ENCODE measurements at places on chromosomes 7 and 10.

- no peak for DNase-seq
Observed at GRCh38 chr7:140526787-140527664, 47.7 kb upstream of the MKRN1 start.

DNA sequence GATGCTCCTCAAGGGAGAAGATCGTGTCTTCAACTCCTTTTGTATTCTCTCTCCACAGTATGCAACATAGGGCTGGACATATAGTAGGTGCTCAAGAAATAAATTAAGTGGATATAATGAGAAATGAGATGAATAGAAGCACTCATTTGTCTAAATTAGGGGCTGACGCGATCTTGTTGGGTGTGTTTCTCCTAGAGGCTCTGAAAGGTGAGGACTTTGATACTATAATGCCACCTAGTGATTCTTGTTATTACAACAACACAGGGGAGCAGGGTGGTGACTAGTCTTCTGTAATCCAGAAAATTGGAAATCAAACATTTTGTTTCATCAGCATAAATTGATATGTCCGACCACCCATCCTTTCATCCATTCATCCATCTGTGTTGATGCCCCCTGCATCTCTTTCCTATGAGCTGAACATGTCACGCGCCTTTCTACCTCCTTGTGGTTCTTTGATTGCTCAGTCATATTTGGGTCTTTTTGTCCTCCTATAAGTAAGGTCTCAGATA lies 3.5 kb upstream of the CFAP58 start:
- peak; percentile 35 for DNase-seq

GRCh38 chr10:22704471-22704911 lies 9.9 kb downstream of the PIP4K2A start:
- DNase-seq, result no peak

DNA sequence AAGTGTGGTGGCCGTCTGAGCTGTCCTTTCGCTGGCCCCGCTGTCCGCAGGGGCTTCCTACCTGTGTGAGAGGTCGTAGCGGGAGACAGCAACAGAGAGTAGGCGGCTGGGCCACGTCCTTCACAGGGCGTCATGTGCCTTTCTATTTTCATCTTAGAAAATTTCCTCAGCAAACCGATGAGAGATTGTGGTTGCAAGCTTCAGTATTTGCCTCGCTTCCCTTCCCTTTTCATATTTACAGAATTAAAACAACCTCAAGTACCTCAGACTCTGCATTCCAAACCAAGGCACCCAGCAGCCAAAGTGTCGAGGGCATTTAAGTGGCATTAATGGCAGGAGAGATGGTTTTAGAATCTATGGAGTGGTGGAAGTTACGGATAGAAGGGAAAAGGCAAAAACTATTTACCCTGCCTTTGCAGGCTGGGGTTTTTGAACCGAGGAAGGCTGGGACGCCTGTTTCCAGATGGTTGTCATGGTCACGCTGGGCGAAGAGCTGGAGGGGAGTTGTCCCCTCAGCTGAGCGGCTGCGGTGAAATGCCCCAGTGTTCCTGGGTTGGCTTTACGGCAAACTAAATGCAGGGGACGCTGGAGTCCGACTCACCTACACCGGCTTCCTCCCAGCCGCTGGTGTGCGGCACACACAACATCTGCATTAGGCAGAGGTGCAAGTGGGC lies 41.9 kb downstream of the WIPI2 start:
- no peak for DNase-seq

GRCh38 chr7:99822731-99823718 lies 4.8 kb upstream of the CYP3A43 start:
- DNase-seq, result no peak

- DNase-seq, result no peak
Observed at GRCh38 chr10:88557256-88557655, 25.9 kb downstream of the RNLS start.

DNA sequence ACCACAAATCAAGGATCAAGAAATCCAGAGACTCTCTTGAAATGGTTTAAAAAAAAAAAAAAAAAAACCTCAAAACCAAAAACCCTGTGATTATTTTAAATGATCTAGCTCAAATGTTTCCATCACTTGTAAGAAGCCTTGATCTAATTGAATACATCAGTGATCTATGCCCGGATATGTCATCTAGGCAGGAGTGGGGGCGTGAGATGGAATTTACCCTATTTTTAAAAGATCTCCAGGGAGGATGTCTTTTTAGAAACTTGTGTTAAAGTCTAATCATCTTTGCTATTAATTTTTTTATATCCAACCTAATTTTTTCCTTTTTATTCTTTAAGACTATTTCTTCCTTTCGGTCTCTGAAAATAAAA lies 101.4 kb upstream of the PDLIM1 start:
- DNase-seq, result no peak

GRCh38 chr7:18903695-18904094 lies 213.7 kb downstream of the TWIST1 start:
- no peak for DNase-seq

DNA sequence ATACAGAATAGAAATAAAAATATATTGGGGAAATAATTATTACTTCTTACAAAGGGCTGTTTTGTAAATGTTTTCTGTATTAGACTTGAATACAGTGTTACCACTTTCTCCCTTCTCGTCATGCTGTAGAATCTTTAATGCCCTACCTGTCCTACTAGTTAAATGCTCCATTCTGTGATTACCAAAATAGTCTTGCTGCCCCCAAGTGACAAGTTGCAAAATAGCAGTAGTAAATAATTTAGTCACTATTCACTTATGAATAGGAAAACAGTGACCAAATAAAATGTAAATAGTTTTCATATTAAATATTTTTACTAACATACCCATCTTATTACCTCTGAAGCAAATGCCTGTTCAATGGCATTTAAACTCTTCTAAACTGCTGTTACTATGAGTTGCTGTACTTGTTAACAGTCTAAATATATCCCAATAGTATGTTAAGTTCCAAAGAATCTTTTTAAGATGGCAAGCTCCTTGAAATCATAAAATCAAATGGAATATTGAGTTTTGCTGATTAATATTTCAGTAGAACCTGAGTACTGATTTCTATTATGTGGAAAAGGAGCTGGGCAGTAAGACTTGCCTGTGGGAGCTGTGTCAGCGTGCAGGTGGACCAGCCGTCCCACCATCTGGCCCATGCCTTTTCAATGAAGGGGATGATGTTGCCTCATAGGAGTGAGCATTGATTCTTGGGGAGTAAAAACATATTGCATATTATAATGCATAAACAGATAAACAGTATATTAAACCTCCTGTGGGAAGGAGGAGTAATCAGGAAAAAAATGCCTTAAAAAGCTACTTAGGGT lies 18.1 kb upstream of the OIT3 start:
- peak; percentile 16 for DNase-seq

DNA sequence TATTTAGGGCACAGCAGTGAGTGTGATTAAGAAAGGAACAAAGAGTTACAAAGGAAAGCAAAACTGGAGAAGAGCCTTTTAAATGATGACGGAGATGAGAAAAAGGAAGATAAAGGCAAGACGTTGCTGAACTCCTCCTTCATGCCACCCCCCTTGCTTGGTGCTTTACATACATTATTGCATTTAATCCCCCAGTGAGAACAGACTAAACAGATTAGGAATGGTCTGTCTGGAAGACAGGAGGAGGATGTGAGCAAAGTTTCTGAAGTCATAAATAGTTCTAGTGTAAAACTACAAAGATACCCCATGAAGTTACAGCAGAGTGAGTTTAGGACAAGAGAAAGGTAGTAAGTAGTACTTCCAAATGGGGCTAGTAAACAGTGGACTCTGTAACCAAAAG lies 113.5 kb downstream of the PLCE1 start:
- DNase-seq, result no peak

DNA sequence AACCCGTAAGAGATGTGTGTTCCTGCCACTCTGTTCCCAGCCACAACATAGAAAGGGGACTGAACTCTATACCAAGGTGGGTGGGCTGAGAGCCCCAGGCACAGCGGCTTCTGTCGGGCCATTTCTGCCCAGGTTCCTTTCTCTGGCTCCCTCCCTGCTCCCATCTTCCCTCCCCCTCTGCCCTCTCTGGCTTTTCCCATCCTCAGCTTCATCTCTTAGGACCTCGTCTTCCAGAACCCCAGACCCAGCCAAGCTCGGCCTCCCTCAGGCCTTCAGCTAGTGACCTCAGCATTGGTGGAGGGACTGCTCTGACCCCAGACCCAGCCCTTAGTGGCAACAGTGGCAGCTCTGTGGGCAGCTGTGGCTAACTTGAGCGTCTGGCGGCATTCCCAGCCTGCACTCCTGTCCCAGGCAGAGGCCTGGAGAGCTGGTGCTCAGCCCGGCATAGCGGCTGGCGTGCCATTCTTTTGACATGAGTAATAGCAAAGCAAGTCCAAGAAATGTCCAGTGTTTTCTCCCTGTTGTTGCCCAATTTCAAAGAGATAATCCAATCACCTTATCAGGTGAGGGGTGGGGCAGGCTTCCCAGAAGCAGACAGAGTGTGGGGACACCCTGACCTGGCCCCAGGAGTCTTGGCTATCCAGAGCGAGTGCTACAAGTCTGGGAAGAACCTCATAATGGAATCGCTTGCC lies 15.9 kb downstream of the PTPRE start:
- no peak for DNase-seq

- DNase-seq, result no peak
Observed at GRCh38 chr7:101173752-101174244, 6.3 kb downstream of the NAT16 start.

GRCh38 chr7:156943091-156944041 lies 6.1 kb upstream of the NOM1 start:
- no peak for DNase-seq

- DNase-seq, result no peak
Observed at GRCh38 chr7:36155811-36156361, 2.8 kb downstream of the EEPD1 start.

DNA sequence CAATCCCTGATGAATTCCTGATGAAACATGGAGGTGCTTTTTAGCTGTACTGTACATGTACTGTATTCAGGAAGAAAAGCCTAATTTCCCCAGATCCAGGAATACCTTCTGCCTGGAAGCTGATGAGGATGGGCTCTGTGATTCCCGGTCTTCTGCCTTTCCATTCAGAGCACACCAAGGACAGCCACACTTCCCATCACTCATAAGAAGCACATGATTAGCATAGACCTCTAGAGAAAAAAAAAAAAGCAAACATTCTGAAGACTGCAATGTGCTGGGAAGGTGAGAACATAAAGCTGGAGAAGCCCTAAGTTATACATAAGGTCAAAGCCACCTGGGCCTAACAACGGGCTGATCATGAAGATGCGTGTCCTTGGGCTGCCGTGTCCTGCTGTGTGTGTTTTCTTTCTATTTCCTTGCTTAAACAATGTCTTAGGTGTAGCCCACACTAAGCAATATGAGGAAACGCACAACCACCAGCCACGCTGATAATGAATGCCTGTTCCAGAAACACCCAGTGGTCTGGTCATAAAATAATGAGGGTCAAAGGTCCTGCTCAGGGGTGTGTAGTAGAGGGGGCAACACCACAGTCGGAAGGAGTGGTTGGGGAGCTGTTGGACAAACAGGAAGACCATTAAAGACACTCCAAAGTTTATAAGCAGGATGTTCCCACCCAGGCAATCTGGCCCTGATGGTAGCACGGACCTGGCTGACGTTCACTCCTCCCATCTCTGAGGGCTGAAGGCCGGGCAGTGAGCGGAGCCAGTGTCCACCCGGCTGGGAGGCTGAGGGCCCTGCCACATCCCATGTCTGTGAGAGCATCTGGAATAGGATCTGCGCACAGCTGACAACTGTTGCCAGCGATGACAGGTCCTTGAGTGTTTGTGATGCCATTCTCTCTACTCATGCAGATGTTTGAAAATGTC lies 7.9 kb downstream of the PKD1L1 start:
- no peak for DNase-seq
